ENCODE measurements at places on chromosomes 1 and 21. TPM values are rescaled to one million over a fixed set of nuclear protein-coding genes. Genes with fewer than 3 reads are reported as not detected.

GRCh38 chr1:220003610-220004299 is 42.5 kb downstream of the EPRS1 start:
- no peak for DNase-seq

DNA sequence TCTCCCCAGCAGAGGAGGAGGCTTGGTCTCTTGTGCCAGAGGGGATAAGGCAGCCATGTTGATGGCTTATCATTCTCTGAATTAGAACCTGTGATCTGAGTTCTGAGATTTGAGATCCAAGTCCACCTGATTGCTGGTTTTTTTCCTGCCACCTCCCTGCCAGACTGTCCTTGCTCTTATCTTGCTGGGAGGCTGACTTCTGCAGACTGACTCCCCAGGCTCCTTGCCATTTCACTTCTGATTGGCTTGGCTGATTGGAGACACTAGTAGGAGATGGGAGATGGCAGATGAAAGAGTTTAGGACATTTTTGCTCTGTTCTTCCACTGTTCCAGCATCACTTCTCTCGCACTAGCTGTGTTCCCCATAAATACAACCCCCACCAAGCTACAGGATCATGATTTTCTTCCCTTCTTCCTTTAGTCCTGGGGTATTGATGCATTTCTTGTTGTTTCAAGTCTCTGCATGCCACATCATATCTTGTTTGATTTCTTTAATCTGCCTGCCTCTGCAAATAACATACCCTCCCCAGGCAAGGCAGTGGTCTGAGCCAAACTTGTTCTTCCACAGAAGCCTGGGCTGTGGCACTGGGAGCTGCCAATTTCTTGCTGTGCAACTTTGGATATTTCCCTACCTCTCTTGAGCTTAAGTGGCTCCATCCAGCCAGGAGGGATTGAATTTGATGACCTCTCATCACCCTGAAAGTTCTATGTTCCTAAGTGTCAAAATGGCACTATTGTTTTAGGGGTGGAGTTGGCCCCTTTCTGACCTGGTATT is 963 bp upstream of the CYP4B1 start:
- no peak for DNase-seq

DNA sequence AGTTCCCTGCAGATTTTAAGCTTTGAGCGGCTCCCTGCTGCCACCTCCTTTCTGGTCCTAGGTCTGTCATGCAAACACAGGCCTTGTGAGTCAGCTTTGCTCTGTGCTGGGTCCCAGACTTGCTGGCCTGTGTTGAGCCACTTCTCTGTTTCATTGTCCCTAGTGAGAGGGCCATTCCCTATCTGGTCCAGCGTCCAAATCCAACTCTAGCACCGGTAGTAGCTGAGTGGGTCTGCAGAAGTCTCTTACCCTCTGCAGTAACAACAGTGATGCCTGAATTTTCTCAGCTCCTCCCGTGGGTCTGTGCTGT is 5.8 kb downstream of the TTC22 start:
- no peak for DNase-seq

- DNase-seq = no peak
Observed at GRCh38 chr1:8134546-8135235, 108.6 kb upstream of the ERRFI1 start.

The MTARC2 gene
- 6.6 TPM for total RNA-seq

- DNase-seq = no peak
Observed at GRCh38 chr21:46294647-46295176, 8.6 kb downstream of the YBEY start.

GRCh38 chr1:9320520-9321479 is 28.1 kb downstream of the SPSB1 start:
- DNase-seq = no peak

DNA sequence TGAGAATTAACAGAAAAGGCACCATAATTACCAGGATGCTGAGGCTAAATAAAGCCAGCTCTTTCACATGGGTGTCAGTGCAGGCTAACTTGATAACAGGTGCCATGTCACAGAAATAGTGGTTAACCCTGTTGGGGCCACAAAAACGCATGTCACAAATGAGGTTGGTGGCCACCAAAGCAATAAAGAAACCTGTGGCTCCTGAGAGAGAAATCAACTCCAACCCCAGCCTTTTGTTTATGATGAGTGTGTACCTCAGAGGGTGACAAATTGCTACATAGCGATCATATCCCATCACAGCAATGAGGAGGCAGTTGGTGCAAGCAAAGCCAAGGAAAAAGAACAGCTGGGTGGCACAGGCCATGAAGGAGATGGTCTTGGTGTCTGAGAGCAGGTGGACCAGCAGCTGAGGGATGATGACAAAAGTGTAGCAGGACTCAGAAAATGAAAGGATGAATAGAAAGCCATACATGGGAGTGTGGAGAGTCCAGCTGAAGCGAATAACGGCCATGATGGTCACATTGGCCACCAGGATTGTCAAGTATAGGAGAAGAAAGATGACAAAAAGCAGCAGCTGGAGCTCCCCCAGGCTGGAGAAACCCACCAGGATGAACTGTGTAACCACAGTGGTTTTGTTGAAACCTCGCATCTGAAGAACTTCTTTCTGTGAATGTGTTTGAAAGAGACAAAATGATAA is at the start of gene OR10T2:
OR10T2 (minus strand) TSS at position 649 of the 697 bp plus-strand sequence; CDS start at position 649, 0 bp downstream.
- no peak for DNase-seq

DNA sequence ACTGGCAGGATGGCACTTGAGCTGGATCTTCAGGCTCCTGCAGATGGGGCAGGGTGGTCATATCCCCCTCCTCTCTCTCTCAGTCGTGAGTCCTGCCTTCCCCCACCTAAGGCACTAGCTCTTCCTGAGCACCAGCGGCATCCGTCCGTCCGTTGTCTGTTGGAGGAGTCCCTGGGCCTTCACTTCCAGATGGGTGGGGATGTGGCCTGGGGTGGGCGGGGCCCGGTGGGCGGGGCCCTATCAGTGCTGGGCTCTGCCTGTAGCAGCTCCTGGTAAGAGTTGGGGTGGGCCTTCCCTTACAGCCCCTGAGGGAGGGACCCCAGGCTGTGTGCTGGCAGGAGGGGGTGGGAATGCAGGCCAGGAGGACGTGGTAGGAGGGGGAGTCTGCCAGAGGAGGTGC is 10.3 kb downstream of the LDLRAD2 start:
- DNase-seq = no peak

The OR2L5 gene
- not detected for total RNA-seq

- DNase-seq = no peak
Observed at GRCh38 chr1:168832661-168833060, 103.7 kb upstream of the DPT start.
